ENCODE measurements at places on chromosomes 7 and 10.

DNA sequence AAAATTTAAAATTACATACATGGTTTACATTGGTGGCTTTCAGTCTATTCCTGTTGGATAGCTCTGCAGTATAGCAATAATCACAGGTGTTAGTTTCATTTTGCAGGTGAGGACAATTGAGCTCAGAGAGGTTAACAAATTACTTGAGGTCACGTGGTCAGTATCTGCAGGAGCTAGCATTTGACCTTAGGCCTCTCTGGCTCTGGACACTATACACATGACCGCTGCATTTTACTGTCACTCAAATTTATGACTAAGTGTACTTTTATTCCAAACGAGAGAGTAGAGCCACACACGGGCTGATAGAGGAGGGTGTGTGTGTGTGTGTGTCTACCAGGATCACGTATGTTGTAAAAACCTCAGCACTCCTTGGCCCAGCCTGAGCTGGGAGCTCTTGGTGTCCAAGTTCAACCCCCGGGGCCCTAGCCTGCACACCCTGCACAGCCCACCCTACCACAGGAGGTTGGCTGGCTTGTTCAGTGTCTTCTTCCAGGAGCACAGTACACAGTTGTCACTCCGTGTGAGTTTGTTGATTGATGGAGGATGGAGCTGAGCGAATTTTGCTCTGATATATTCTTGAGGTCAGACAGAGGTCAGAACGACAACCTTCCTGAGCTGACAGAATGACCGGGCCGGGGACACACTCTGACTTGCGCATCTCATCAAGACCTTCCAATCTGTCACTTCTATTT lies 272.7 kb downstream of the GFRA1 start:
- DNase-seq, result no peak

DNA sequence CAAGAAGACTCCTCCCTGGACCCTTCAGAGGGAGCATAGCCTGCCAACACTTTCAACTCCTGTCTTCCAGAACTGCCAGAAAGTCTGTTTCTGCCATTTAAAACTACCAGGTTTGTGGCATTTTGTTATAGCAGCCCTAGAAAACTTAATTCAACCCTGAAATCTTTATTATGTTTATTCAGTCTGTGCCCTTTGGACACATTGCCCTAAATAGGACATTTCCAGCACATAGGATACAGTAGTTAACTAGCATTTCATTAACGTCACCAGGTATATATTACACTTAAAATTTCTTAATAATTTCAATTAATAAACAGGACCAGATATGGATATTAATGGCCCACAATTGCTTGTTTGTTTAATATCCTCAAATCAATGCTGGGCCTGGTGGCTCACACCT lies 54.3 kb downstream of the KCNH2 start:
- no peak for DNase-seq

- DNase-seq, result no peak
Observed at GRCh38 chr10:96670786-96671185, 49.5 kb downstream of the PIK3AP1 start.

DNA sequence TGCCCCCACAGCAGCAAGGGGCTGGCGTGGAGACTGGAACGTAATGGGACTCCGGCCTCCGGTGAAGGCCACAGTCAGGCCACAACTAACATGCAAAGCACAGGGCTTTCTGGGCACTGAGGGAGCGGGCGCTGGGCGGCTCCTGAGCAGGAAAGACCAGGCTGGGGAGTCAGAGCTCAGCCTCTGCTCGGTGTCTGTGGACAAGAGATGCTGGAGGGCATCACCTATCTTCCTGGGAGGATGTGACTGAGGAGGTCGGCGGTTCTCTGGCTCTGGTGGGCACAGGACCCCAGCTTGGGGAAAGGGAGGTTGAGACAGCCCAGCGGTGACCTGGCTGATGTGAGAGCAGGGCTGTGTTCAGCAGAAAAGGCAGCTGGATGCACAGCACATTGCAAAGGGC lies 11.7 kb downstream of the CNPY1 start:
- no peak for DNase-seq

- no peak for DNase-seq
Observed at GRCh38 chr7:5679813-5680473, 101.5 kb downstream of the RNF216 start.

DNA sequence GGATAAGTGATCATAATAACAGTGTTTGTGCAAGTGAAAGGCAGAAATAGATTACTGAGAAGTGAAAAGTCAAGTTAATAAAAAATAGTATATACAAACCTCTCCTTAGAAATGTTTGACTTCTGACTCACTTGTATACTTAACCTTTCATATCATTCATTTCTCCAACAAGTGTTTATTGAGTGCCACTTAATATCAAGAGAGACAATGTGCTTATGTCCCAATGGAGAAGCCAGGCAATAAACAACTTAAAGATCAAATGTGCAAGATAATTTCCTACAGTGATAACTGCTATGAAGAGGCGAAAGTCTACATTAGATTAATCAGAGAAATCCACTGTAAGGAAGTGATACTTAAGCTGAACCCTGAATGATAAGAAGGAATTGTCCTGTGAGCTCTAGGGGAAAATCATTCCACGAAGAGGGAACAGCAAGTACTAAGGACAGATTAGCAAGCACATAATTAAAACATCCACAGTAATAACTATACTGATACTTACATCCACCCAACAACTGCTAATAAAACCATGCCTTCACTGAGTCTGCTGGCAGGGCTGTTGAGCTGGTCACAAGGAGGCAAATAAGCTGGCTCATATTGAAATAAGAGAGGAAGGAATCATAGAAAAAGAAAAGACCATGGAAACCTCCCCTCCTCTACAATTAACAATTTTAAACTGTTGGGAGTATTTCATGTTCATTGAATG lies 203.5 kb downstream of the CTNNA3 start:
- DNase-seq, result no peak

DNA sequence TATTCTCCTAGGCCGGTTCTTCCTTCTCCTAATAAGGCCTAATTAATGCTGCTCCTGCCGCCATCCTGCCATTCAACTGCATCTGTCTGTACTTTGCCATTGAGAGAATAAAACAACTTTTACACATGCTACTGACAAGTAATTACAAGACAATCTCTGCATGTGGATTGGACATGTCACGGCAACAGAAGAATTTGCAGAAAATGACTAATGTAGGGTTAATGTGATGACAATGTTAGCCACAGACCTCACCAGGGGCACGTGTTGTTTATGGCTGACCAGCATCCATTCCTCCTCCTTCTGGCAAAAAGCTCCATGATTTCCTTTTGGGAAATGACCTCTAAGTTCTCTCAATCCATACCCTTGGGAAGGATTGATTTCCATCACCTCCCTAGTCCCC lies 58.0 kb downstream of the NEBL start:
- DNase-seq, result no peak

DNA sequence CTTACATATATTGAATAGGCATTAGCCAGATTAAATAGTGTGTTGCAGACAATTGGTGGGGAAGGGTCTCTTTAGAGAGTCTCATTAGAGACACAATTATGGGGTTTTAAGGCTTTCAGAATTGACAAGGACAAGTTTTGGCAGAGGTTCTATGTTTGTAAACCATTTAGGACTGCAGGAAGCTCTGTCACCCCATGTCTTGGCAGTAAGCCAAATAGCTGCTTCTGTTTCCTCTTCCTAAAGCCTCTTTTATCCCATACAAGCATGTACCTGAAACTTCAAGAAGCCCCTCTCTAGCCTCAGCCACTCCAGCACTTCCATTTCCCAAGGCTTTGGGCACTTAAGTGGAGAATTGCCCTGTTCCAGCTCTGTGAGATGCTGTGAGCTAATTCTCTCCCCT lies 21.8 kb upstream of the LRRC4 start:
- DNase-seq, result no peak

DNA sequence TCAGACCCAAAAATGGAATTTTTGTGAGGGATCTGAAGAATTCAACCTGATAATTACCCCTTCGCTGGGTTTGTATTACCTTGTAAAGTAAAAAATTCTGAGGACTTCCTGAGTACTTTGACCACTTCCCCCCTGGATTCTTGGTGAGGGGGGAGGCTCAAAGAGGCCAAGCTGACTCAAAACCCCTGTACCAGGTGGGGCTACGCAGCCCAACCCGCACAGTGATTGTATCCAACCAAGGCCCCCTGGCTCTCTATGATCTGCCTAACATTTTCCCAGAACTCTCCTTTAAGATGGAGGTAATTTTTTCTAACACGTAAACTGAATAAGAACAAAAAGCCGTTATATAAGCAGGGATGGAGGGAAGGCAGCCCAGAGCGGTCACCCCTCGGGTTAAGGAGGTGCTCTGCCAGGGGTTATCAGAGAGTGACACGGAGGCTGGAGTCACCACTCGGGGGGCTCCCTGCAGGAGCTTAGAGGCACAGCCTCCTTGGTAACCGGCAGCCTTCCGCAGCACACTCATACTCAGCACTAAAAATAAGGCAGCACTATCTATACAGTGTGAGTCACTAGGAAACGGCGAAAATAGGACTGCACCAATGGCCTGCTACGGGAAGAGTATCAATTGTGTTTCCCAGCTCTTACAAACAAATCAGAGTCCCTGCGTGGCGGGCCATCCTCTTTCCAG lies 255.4 kb downstream of the ELMO1 start:
- no peak for DNase-seq

DNA sequence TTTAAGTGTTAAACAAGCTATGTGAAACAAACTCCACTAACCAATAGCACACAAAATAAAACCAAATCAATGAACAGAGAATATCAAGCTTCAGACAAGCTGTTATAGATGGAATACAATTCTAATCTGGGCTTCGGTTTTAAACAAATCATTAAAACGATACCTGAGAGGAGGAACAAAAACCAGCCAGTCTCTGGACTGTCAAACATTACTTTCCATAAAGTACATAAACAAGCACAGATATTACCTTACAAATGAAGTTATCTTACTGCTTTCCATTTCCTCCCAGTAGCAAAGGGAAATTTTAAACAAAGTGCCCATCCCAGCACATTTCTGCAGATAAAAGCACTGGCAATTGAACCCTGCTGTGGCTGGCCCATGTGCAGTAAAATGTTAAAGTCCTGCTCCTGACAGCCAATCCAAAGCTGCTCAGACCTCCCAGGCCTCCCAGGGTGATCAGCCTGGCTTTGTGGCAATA lies 128.0 kb downstream of the NRCAM start:
- no peak for DNase-seq

- no peak for DNase-seq
Observed at GRCh38 chr10:60267802-60268201, 121.9 kb downstream of the ANK3 start.

GRCh38 chr7:63117-63480 lies 129.3 kb upstream of the FAM20C start:
- no peak for DNase-seq

DNA sequence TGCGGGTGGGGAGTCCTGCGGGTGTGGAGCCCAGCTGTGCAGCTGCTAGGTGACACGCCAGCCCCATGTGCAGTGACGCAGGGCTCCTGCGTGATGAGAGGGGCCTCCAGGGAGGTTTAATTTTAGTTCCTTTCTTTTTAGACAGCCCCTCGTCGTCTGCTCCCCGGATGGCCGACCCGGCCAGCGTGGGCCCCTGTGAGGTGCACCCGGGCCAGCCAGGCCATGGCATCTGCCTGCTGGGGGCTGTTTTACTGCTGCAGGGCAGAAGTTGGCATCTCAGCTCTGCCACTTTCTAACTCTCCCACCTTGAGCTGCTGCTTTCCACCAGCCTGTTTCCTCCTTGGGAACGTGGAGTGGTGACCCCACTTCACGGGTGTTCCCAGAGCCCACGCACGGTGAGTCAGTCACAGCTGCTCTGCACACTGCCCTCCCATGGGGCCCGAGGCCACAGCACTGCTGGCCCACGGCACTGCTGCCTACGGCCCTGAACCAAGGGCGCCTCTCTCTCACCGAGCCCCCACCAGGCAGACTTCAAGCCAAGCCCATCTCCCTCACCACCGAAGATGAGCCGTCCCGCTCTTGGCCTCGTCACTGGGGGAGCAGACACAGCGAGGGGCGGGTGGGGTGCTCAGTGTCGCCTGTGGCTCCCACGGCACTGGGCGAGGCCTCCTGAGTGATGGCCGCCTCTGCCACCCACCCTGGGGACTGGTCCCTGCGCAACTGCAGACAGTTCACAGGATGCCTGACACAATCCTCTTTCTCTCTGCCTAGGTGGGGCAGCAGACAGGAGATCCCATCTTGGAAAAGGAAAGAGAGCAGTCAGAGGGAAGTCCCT lies 21.3 kb downstream of the CYP2W1 start:
- DNase-seq, result no peak

- DNase-seq, result no peak
Observed at GRCh38 chr10:58512491-58513187, at the start of gene BICC1. BICC1 (plus strand) TSS chr10:58512872; CDS start chr10:58513144, 272 bp downstream.

GRCh38 chr10:30092151-30092790 lies 32.9 kb upstream of the JCAD start:
- no peak for DNase-seq

GRCh38 chr7:9945857-9946256 lies 1027.8 kb upstream of the PHF14 start:
- DNase-seq, result no peak

GRCh38 chr10:4278186-4278585 lies 493.2 kb upstream of the KLF6 start:
- DNase-seq, result no peak

DNA sequence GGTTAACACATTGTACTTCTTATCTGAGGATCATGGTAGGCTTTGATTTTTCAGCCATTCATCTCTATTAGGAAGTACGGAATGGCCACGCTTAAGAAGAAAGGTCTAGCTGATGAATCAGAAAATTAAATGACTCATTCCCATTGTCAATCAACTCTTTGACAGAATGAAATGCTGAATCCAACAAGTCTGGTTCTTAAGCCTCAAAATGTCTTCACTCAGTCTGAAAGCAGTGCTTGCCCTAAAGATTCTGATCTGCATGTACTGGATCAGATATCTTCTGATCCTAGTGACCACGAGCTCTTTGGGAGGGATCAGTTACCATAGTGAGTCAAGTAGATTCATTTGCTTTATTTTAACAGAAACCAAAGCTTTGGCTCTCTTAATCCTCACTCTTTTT lies 5.7 kb upstream of the CELF2 start:
- no peak for DNase-seq

DNA sequence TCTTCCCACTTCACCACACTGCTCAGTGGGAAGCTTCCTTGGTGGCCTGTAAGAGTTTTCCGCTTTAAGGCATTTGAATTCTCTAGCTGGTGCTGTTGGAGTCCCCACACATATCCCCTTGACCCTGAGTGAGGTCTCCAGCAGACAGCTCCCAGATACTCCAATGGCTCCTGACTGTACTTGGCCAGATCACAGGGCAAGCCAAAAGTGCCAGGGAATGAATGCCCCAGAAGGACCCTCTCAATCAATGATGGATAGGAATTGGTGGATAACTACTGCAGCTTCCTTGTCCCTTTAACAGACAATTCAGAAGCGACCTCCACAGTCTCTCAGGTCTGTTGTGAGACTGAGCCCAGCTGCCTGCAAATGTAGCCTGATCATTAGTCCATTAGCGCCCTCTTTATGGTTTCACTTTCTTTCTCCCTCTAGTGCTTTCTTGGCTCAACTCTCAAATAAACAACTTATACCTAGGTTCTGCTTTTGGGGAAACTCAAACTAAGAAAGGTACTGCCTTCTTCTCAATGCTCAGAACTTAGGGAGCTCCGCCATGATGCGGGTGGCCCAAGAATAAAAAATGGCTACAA lies 283.0 kb downstream of the TCF7L2 start:
- DNase-seq, result no peak
